T-helper 9 cell (primary cell): ENCODE measurements at places on chromosomes 11 and 22.
A peak's percentile ranks its signal among the peaks of the same experiment; 100 is the strongest.

DNA sequence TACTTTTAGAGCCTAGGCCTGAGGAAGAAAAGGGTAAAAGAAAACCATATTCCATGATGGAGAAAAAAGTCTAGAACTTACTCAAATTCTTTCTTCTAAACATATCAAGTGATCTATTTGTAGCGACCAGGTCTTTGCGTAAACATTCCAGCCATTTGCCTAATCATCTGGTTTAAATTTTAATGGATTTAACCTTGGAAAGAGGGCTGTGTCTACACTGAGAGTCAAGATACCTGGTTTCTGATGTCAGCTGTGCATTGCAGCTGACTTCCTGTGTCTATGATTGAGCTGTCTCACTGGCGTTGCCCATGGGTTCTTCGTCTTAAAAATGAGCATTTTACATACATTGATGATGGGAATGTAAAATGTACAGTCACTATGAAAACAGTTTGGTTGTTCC is 10.0 kb upstream of the TMEM123 start:
- DNase-seq = no peak

GRCh38 chr22:40334060-40334459 is 12.2 kb upstream of the ADSL start:
- DNase-seq = no peak

DNA sequence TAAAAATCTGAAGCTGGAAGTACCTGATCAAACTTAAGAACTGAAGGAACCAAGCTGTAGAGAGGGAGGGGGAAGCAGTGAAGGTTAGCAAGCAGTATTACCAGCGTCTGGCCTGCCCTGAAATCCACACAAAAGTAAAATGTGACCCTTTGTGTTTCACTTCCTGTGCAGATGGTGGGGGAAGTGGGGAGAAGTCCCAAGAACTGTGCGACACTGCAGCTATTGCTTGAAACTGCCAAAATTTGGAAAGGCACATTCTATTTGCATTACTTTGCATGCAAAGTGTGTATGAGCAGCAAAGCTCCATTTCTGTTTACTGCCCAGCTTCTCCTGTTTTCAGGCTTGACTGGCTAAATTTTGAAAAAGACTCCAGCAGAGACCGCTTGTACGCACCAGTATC is 72.1 kb upstream of the BMAL1 start:
- no peak for DNase-seq

- no peak for DNase-seq
Measured at GRCh38 chr11:91243051-91243450, 981.6 kb upstream of the FAT3 start.

GRCh38 chr22:36252754-36253522 is at the start of gene APOL1:
TSS of gene APOL1 (plus strand) at chr22:36253133. CDS start at chr22:36254956, 1,823 bp downstream.
- peak; percentile 16 for DNase-seq

DNA sequence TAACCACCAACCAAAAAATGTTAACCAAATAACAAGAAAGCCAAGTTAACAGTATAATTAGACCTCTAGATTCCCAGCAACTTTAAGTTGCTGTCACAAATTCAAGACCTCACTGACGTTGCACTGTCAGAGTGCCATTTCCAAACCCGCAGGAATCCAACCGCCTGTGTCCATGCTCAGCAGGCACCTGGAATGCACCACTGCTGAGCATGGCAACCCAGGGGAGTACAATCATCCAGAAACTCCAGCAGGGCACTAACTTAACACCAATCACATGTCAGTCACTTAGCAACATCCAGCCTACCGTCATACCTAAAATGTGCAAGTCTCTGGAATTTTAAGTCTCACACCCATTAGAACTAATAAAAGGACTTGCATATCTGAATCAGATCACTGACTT is 48.8 kb downstream of the SMCO4 start:
- DNase-seq = no peak

DNA sequence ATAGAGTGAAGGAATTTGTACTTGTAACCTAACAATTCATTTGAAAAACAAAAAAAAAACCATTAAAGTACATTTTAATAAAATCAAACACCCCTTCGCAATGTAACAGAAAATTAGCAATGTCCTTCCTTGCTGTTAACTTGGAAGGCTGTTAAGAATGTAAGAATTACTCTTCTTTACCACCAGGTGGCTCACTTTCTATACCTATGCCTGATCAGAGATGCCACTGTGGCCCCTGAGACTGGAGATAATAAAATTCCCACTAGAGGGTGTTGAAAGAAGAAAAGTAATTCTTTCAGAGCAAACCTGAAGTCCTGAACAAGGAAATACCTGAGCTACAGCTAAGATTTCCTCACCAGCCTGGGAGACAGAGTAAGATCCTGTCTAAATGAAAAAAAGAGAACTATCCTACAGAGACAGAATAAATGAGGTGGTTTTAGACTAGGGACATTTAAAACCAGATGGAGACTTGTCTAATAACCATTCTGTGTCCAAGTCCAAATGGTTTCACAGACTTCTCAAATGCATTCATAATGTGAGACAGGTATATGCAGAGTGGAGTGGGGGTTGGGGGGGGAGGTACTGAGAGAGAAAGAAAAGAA is 1089.3 kb downstream of the FAM181B start:
- DNase-seq = no peak

DNA sequence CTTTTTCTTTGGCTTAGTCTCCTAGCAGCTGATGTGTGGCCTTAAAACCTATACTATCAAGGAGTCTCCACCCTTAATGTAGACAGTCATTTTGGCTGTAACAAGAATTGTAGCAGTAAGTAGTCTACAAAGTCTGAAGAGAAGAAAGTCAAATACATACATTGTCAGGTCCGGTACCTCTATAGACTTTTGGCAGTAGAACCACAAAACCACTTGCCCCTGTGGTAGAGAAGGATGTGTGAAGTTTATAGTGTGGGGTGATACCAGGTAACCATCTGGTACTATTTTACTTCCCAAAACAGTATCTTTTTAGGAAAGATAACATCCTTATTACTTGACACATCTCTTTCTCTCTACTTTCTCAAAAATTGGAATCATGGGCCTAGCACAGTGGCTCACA is 15.1 kb downstream of the ATG13 start:
- no peak for DNase-seq

DNA sequence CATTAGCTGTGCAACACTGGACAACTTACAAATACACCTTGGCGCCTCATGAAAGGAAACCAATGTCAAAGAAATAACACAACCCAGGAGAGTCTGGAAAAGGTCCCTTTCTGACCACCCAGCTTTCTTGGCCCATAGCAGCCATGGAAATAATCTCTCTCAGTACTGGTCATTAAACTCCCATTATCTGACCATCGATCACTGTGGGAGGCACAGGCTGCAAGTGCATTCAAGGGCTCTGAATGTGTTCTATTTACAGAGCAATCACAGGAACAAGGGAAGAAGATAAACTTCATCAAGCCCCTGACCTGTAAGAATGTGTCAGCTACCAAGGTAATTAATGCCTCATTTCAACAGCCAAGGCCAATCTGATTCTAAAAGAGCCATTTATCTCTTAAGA is 40.1 kb downstream of the CTSC start:
- no peak for DNase-seq

- no peak for DNase-seq
Measured at GRCh38 chr11:10931761-10932670, 74.2 kb upstream of the ZBED5 start.

DNA sequence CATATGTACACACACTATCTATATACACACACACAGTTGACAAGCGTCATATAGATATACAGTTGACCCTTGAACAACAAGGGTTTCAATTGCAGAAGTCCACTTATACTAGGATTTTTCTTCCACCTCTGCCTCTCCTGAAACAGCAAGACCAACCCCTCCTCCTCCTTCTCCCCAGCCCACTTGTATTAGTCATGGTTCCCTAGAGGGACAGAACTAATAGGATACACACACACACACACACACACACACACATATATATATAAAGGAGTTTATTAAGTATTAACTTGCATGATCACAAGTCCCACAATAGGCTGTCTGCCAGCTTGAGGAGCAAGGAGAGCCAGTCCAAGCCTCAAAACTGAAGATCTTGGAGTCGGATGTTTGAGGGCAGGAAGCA is 92.9 kb downstream of the DHCR7 start:
- no peak for DNase-seq

- no peak for DNase-seq
Measured at GRCh38 chr11:16173798-16174197, 182.5 kb downstream of the SOX6 start.
